ENCODE measurements at places on chromosomes 1 and 21.

GRCh38 chr1:221308534-221309511, 429.6 kb downstream of the HLX start:
- no peak for DNase-seq

DNA sequence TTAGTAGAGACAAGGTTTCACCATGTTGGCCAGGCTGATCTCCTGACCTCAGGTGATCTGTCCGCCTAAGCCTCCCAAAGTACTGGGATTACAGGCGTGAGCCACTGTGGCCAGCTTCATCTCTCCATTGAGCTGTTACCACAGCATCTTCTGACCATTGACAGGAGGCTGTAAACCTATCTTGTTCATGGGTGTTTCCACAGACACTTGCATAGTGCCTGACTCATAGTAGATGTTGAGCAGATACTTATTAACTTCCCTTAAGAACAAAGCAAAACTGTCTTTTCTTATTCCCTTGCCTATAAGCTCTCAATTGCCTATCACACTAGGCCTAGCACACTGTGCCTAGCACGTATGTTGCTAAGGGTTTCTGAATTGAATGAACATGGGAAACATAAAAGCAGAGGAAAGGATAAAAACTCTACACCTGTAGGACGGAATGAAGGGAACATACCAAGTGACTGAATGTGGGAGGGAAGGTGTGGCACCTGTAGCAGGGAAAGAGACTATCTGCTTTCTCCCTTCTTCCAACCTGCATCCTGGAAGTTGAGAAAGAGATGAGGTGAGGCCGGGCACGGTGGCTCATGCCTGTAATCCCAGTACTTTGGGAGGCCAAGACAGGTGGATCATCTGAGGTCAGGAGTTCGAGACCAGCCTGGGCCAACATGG, 1.2 kb upstream of the C1orf54 start:
- no peak for DNase-seq

- no peak for DNase-seq
These were observed 52.8 kb downstream of the WNT9A start for GRCh38 chr1:227894831-227895451.

DNA sequence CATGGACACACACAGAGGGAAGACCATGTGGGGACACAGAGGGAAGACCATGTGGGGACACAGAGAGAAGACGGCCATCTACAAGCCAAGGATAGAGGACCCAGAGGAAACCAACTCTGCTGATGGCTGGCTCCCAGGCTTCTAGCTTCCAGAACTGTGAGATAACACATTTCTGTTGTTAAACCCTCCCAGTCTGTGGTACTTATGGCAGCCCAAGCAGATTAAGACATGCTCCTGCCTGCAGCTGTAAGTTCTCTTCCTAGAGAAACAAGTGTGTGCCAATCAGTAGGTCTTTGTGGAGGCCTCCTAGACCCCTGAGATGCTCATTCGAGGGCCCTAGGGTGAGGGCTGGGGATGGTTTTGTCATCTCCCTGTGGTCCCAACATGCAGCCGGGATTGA, 2.7 kb downstream of the AGT start:
- DNase-seq = no peak

GRCh38 chr1:214551436-214552173, at the start of gene PTPN14:
Gene PTPN14, minus strand, starts transcription at chr1:214551602. Its CDS starts 86,799 bp downstream, at chr1:214464803.
- DNase-seq = peak; percentile 80

- no peak for DNase-seq
These were observed 65.6 kb downstream of the RGL1 start for GRCh38 chr1:183870351-183871077.

DNA sequence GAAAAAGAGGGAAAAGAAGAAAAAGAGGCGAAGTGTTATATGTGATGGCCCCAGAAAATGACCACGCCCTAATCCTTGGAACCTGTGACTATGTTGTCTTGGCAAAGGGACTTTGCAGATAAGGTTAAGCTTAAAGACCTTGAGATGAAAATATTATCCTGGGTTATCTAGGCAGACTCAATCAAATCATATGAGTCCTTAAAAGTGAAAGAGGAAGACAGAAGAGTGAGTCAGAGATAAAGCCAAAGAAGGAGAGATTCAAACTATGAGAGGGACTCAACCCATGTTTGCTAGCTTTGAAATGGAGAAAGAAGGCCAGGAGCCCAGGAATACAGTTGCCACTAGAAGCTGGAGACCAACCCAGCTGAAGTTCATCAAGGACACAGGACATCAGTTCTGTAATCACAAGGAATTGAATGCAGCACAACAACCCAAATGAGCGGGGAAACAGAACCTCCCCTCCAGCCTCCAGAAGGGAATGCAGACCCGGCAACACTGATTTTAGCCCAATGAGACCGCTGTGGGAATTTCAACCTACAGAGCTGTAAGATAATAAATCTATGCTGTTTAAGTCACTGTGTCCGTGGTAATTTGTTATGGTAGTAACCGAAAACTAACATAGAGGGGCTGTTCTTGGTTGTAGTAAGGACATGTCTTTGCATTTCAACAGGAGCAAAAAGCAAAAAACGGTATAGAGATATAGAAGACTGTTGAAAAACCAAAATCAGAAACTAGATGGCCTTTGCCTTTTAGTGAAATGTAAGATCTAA, 4.2 kb upstream of the RGS8 start:
- DNase-seq = no peak

GRCh38 chr21:25396135-25396711, 211.1 kb downstream of the MRPL39 start:
- no peak for DNase-seq
